CD4-positive, CD25-positive, alpha-beta regulatory T cell (primary cell): ENCODE measurements at places on chromosomes 3 and 15. TPM values are rescaled to one million over a fixed set of nuclear protein-coding genes. Genes with fewer than 3 reads are reported as not detected.

Gene ITIH1
- total RNA-seq = not detected

Gene NRROS
- 18.3 TPM for total RNA-seq

Gene FILIP1L
- 0.37 TPM for total RNA-seq

Gene CTXND1
- total RNA-seq = not detected

Gene CASR
- total RNA-seq = not detected

Gene CYP8B1
- total RNA-seq = not detected

Gene NANOGP8
- not detected for total RNA-seq

Gene SLC26A6
- 25.1 TPM for total RNA-seq

Gene SPINT1
- 2.1 TPM for total RNA-seq

Gene PLA1A
- not detected for total RNA-seq

Gene GDPGP1
- 3.3 TPM for total RNA-seq

Gene SHC4
- total RNA-seq = not detected

Gene EOMES
- 0.91 TPM for total RNA-seq

Gene ERICH6
- not detected for total RNA-seq

Gene PP2D1
- total RNA-seq = not detected

Gene CPNE9
- total RNA-seq = not detected

GRCh38 chr3:61186030-61186429 lies 65.2 kb downstream of the FHIT start:
- no peak for DNase-seq

GRCh38 chr15:27707257-27707656 lies 391.9 kb downstream of the OCA2 start:
- DNase-seq = no peak

DNA sequence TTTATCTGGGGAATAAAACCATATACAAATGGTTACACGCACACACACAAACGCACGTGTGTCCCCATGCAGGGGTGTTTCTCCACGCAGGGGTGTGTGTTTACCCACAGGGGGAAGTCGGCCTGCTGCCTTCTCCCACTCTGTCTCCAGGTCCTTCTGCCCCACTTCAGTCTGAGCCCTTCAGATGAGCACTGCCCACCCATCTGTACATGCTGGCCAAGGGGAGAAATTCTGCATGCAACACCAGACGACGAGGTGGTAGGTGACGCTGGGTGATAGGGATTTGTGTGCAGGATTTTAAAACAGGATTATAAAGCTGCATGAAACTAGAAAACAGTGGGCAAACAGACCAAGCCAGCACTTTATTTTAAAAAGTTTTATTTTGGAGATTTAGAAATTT lies 122.5 kb downstream of the TJP1 start:
- no peak for DNase-seq

DNA sequence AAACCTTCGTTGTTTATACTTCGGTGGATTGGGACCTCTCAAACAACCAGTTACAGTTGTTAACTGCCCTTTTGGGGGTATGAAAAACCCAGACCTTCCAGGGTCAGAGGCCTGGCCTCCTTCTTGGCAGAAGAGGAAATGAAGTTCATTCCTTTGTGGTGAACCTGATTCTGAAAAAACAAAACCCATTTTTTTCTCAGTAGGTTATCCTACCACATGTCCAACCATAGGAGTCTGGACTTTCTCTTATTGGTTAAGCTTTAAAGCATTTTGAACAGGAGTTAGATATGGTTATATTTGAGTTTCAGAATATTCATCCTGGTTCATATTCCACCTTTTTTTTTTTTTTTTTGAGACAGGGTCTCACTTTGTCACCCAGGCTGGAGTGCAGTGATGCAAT lies 7.2 kb upstream of the LACTB start:
- no peak for DNase-seq

DNA sequence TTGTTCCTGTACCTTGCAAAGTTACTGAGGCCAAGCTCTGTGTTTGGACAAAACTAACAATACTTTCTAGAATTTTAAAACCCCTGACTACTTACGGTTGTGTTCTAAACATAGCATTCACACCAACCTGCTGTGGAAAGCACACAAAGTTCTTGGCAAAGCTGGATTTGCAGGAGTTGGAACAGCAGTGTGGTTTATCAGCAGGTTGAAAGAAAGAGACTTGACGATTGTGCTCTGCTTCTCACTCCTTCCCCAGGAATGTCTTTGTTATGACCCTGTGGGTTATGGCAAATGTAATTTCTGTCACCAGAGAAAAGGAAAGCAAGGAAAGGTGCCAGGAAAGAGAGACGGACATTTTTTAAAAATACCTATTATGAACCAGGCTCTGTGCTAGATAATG lies 165.5 kb upstream of the TGFBR2 start:
- DNase-seq = no peak

DNA sequence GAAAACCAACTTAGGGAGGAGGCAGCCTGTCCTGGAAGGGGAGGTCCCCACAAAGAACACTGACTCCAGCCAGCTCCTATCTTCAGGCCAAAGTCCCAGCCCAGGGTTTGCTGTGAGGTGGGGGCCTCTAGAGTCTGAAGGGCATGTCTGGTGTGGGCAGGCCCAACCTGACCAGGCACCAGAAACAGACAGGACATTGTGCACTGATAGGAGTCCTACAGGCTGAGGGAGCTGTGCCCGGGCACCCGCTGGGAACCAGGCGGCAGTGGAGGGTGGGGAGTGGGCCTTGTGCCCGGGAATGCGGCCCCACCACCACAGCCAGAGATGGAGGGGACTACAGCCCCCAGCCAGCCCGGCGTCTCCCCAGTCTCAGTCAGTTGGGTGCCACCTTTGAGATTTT lies 161.4 kb downstream of the WNT7A start:
- no peak for DNase-seq

DNA sequence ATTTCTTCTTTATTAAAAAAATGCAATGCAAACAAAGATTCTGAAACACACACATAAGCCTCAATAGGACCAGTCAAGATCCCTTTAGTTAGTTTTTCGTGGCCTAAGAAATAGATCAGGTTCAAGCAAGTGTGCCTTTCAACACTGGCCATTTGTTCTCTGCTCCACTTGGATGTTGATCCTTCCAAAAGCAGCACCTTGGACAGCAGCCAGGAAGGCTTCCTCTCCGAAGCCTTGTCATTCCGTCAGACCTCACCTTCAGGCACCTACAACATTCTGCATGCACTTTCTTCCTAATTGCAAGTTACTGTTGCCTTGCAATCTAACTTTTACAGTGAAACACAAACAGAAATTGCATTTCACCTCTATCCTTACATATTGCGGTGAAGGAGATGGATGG lies 155.9 kb upstream of the FEZF2 start:
- DNase-seq = peak; percentile 4

GRCh38 chr3:70744536-70744935 lies 432.1 kb upstream of the MDFIC2 start:
- no peak for DNase-seq

GRCh38 chr15:97861529-97862260 lies 98.8 kb upstream of the ARRDC4 start:
- DNase-seq = no peak

DNA sequence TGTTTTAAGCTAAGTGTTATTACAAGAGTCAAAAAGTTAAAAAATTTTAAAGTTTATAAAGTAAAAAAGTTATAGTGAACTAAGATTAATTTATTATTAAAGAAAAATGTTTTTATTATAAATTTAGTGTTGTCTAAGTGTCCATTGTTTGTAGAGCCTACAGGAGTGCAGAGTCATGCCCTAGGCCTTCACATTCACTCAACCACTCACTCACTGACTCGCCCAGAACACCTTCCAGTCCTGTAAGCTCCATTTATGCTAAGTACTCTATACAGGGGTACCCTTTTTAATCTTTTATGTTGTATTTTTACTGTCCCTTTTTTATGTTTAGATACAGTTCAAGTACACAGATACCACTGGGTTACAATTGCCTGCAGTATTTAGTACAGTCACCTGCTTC lies 37.2 kb downstream of the EEFSEC start:
- no peak for DNase-seq

DNA sequence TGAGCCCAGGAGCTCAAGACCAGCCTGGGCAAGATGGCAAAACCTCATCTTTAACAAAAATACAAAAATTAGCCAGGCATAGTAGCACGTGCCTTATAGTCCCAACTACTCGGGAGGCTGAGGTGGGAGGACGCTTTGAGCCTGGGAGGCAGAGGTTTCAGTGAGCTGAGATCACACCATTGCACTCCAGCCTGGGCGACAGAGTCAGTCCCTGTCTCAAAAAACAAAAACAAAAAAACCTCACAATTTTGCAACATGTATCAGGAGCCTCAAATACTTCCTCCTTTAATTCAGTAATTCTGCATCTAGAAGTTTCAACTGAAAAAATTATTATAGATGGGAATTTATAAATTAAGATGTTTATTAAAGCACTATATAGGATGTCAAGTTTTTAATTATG lies 1.1 kb downstream of the MRPL47 start:
- no peak for DNase-seq

GRCh38 chr3:51938780-51939425 lies 2.8 kb downstream of the RRP9 start:
- no peak for DNase-seq

DNA sequence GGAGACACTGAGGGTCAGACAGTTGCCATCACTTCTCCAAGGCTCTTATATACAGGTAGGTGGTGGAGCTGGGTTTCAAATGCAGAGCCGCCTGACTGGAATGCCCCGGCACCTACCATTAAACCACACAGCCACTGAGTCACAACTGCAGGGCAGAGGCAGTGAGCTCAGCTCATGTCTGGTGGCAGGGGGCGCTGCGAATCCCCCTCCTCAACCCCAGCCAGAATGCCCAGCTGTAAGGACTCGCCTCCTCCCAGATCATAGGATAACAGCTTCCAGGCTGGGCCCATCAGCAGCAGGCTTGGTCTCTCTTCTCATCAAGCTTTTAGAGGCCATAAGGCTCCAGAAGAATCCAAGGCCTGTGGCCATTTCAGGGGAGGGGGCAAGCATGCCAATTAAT lies 26.4 kb downstream of the ADCY5 start:
- no peak for DNase-seq

DNA sequence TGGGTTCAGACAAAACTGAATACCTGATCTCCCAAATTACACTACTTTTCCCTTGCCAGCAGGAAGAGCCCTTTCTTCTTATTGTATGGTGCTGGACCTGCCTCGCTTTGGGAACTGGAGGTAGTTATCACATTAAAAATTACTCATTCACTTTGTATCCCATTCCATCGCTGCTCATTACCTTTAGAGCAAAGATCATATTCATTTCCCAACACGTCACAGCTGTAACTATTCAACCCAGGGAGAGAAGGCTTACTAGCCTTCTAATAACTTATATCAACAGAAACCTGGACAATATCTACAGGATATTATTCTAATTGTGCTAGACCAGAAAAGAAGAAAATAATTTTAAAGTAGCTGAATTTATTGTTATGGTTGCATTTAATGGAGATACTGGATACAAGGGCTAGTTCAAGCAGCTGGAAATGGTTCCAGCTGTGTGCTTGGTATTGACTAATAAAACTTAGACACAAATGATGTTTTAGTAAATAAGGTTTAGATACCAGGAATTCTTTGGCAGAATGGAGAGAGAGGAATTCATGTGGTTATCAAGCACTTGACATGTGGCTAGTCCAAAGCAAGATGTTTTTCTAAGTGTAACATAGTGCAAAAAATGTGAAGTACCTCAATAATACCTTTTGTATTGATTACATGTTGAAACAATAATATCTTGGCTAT lies 656.3 kb downstream of the ROBO1 start:
- DNase-seq = no peak

DNA sequence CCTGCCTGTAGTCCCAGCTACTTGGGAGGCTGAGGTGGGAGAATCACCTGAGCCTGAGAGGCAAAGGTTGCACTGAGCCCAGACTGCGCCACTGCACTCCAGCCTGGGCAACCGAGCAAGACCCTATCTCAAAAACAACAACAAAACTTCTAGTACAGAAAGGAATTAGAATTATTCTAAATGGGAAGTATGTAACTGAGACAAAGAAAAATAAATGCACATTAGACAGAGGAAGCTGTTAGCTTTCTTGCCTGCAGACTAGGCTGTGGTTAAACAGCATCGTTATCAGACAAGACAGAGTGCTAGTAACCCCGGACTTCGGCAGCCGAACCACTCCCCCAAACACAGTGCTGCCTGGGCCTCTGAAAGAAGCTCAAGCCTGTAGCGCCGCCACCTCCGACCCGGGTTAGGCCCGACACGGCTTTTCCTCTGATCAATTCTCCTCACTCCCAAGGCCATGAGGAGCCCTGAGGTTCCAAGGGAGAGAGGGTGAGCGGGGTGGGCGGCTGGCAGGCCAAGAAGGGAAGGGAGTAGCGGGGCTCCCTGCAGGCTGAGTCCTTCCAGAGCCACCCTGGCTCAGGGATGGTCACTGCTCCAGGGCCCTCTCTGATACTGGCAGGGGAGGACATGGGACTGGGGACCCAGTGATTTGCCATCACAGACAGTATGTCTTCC lies 44.8 kb upstream of the MUC4 start:
- DNase-seq = no peak

GRCh38 chr3:186150041-186150830 lies 41.3 kb upstream of the ETV5 start:
- DNase-seq = no peak

GRCh38 chr3:61561374-61562041 lies at the start of gene PTPRG:
TSS of gene PTPRG (plus strand) at chr3:61561571. CDS start at chr3:61562288, 717 bp downstream.
- DNase-seq = peak; percentile 47

GRCh38 chr3:175410251-175410650 lies 551.1 kb downstream of the NAALADL2 start:
- no peak for DNase-seq

GRCh38 chr15:58393241-58393662 lies 38.5 kb upstream of the LIPC start:
- no peak for DNase-seq

GRCh38 chr3:87004883-87005282 lies 13.9 kb upstream of the VGLL3 start:
- DNase-seq = no peak

- DNase-seq = no peak
Measured at GRCh38 chr15:47412802-47413201, 304.5 kb upstream of the SEMA6D start.

GRCh38 chr15:95944193-95944592 lies 386.3 kb upstream of the NR2F2 start:
- DNase-seq = no peak

GRCh38 chr15:35929740-35930444 lies 383.9 kb upstream of the DPH6 start:
- DNase-seq = no peak

DNA sequence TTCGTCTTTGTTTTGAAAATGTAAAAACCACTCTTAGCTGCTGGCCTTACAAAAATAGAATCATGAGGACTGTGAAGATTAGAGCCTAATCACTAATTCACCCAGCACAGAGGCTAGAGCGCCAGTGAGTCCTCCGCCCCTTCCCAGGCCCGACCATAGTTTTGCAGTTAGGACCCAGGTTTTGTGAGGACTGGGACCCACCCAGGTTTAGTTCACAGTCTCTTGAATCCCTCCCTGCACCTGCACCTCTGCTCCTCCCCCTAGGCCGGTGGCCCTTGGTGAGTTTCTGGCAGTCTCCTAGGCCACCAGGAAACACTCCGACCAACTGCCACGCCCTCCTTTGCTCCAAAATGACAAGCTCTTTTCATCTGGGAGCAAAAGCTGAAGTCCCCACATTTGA lies 136.0 kb upstream of the CCDC54 start:
- peak; percentile 16 for DNase-seq

DNA sequence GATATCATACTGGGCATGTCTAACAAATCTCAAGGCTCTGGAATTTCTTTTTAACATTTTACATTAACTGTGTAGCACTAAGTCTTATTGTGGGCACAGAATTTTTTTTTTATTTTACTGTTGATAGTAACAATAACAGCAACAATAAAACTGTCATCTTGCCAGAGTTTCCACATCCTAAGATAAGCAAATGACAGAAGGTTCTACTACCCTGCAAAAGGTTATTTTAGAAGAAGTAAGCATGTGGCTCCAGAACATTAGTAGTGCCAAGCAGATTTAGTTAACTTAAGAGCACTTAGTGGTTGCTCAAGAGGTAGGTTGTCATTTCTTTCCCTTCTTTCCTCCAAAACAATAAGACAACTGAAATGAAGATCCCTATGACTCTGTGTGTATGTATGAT lies 743.0 kb upstream of the CBLB start:
- no peak for DNase-seq
